Posterior vena cava (tissue), 2 donors: ENCODE measurements at places on chromosomes 6 and 20. TPM values are rescaled to one million over a fixed set of nuclear protein-coding genes. Genes with fewer than 3 reads are reported as not detected.
A peak's percentile ranks its signal among the peaks of the same experiment; 100 is the strongest.

DNA sequence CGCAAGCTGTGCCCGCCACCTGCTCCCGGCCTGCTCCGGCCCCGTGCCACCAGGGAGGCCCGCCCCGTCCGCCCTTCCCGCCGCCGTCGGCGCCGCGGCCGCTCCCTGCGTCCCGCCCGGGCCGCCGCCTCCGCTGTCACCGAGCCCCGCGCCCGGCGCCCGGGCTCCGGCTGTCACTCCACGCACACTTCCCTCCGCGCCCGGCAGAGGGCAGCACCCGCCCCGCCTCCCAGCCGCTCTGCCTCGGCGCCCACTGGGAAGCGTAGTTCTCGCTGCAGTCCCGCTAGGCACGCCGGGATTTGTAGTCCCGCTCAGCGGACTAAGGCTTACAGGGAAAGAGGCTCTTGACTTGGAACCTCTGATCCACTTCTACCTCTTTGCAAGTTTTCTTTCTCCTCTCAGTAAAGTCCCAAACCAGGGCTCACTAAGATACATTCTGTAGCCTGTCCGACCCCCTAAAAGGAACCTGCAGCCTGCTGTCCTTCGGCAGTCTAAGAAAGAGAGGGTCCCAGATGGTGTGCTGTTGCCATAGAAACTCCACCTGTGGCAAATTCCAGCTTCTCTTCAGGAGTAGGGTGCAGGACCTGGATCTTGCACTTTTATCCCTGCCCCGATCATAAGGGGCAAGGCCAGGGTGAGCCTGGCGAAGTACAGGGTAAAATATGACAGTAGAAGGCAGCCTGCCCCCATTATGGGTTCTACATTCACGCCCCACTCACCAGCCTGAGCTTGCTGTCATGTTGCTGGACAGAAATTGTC is at the start of gene TFEB:
Gene TFEB, minus strand, starts transcription at position 182 of the 759 bp plus-strand sequence. CDS start 44,395 bp downstream, outside the sequence.
- DNase-seq: peak; percentile 99

DNA sequence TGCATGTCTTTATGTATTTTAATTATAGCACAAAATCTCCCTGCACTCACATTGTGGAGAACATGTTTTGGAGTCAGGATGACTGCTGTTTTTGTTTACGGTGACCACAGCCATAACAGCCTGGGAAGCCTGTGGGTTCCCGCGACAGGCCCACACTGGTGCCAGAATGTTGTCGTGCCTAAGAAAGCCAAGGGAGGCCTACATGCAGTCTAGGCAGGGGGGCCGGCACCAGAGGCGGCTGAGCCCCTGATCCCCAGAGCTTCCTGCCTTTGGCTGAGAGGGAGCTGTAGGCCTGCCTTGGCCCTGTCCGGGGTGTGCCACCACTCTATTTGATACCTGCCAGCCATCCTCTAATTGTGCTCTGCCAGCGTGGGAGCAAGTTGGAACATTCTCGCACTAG is 46.7 kb downstream of the TBC1D7 start:
- no peak for DNase-seq

DNA sequence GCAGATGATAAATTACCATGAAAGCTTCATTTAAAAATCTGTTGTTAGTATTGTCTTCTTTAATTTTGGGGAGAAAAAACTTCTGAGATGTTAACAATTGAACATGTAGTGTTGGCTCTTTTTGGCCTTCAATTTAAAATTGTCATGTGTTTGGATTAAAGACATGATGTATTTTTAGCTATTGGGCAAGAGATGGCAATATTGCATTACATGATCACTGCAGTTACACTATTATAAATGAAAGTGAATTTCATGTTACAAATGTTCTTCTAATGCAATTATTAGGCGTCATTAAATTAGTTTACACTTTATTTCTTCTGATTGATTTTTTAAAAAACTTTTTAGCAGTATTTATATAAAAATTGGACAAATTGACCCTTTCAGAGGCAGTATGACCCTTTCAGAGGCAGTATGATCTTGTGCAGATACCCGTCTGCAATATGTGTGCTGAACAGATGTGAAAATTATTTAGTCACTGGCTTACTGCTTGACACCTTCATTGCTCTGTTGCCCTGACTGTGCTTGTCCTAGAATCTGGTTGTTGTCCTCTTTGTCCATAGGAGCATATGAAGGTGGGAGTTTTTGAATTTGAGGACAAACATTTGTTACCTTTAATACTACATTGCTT is 25.8 kb downstream of the CDKAL1 start:
- no peak for DNase-seq

GJA10 gene
- total RNA-seq: not detected

DNA sequence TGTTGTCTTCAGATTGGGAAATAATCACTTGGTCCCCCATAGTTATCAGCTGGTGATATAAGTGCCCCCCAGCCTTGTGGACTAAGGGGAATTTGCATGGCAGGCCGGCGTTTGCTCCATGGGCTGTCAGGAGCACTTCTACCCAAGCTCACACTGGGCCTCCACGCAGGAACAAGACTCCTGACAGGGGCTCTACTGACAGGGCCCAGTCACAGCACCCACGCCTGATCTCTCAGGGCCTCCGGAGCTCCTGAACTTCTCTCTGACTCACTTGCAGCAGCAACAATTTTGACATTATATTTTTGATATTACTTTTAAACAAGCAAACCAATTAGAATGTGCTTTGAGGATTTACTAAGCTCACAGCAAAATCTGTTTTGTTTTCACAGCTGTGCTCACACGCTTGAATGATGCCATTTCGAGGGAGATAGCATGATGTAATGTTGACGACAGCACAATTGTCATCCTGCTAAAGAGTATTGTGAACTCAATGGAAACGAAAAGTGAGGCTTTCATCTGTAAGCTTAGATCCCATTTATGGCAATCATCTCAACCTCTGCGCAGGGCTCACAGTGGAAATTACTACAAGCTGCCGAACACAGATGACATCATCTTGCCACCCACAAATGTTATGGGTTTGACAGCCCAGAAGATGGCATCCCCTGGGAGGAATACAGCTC is 28.7 kb upstream of the TXNDC5 start:
- no peak for DNase-seq

RAD21L1 gene
- total RNA-seq: not detected

DNA sequence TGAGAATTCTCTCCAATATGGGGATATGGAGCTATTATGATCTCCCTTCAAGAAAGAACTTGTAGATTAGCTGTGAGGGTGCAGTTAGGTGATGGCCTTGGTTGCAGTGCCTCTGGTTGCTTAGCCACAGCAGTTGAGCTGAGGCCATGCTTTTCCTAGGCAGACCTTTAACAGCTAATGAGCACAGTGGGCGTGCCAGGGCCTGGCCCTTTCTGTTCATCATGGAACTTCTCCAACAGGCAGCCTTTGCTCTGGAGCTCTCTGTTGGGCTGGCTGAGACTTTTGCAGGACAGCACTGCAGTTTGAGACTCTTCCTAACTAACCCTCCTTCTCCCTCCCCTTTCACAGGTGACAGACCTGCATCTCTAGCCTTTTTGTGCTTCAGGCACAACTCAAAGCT is 39.7 kb upstream of the TMEM170B start:
- DNase-seq: no peak

PACSIN1 gene
- total RNA-seq: 0.09 TPM

DNA sequence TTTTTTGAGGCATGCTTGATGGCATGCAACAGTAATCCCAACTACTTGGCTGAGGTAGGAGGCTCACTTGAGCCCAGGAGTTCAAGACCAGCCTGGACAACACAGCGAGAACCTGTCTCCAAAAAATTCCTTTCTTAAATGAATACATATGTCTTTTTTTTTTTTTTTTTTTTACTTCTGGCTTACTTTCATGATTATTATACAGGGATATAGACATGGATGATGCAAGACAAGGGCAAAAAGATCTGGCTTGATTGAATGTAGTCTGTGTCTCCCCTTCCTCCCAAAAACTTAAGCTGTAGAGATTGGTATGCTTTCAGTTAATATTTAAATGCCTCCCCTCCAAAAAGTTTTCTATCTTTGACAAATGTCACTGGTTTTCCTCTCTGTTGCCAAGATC is 7.6 kb downstream of the SNX3 start:
- DNase-seq: no peak
